Left lobe of liver (tissue), 2 donors: ENCODE measurements at places on chromosomes 1 and 21.

GRCh38 chr1:205704903-205705302 is 24.6 kb upstream of the SLC45A3 start:
- DNase-seq, result no peak

DNA sequence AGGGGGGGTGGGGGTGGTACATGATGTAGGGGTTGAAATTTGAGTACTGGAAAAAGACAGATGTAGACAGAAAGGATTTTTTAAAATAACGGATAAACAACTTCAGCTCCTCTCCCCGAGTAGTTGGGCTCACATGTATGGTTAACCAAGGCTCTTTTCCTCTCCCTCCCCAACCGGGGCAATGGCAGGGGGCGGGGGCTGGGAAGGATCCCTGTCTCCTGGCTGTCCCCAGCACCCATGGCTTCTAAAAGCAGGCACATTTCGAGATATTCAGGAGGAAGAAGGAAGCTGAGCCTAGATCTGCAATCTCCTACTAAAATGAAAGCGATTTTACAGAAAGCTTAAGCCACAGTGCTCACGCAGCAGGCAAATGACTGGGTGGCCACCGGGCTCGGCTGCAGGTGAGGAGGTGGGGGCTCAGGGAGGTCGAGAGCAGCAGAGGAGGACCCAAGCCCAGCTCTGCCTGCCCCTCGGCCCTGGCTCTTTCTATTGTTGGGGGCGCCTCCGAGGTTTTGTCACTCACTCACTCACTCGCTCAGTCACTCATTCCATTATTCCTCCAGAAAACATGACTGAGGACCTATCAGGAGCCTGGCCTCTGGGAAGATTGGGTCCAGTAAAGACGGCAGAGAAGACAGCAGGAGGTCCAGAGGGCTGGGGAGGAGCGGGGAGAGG is 573.3 kb downstream of the PTPRU start:
- DNase-seq, result peak; percentile 27

GRCh38 chr1:9031484-9032259 is 5.4 kb upstream of the SLC2A7 start:
- no peak for DNase-seq

DNA sequence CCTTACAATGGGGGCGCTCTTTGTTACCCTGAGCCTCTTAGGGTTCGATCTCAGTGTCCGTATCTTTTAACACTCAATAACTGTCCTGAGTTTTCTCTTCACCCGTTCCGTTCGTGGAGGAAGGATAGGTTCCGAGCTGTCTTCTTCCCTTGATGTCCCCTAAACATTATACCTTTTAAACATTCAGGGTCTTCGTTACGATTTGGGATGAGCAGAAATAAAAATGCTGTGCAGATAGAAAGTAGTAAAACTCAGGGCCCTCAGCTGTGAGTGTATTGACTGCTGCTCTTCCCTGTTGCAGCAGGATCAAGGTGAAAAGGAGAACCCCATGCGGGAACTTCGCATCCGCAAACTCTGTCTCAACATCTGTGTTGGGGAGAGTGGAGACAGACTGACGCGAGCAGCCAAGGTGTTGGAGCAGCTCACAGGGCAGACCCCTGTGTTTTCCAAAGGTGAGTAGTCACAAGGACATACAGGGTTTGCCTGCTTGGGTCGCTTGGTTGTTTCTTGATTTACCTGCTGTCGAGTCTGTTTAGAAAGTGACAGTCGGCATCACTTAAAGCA is 784 bp downstream of the RPL11 start:
- no peak for DNase-seq

DNA sequence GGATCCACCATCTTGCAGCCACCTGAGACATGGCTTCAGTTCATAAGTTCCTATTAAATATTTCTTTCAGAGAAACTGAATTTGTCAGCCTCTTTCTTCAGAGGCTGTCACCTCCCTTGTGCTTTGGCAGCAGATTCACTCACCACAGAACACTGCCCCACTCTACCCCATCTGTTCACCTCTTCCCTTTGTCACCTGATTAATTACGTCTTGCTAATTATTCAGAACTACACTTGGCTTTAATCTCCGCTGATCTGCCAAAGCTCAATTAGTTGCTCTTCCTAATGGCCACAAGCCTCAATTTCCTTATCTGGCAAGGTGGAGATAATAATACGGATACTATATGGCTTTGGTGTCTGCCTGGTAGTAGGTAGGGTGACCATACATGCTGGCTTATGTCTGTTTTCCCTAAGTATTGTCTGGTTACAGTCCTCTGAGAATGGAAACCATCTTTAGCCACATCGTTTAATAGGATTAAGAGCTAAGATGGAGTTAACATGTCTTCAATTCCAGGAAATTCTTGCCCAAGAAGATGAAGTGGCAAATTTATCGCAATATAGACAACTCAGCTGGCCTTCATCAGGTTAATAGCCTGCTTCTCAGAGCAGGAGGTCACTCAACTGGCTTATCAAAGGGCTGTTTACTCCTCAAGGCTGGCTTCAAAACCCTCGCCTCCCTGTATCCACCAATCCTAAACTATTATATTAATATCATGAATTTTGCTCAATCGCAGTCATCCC is 58.2 kb upstream of the ADAR start:
- DNase-seq, result no peak

GRCh38 chr1:91913018-91913417 is 27.1 kb upstream of the TGFBR3 start:
- DNase-seq, result no peak

DNA sequence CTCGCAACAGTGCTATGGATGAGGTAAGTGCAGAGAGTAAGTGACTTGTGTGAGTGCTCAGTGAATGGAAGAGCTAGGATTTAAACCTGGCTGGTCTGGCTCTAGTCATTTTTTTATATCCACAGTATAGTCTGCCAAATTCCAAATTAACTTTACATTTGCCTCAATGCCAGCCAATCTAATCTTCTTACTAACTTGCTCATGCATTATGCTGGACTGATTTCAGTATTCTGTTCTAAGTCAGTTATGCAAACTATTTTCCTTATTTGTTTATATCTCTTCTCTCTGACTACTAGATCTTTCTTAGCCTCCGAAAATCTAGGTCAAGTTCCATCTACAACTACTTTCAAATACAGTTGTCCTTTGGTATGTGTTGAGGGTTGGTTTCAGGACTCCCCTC is 133.3 kb downstream of the XPR1 start:
- no peak for DNase-seq

DNA sequence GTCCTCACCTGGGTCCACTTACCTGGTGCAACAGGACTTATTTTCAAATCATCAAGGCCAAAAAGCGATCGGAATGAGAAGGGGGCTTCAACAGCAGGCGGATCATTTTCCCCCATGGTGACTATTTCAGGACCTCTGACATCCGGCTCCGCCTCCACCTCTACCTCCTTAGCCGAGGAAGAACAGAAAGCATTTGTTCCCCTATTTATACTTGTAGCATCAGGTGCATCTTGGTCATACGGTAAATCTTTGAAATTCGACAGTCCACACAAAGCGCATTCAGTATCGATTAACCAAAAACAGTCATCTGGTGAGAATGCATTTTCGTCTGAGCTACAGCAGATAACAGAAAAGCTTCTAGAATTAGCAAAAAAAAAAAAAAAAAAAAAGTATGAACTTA is 550 bp downstream of the TMPRSS3 start:
- DNase-seq, result no peak

GRCh38 chr21:14522736-14523135 is 23.4 kb downstream of the SAMSN1 start:
- no peak for DNase-seq
